NCI-H1105 (cell line): ENCODE measurements at places on chromosomes 6 and 20.

GRCh38 chr6:140970485-140970884, 1162.2 kb upstream of the GJE1 start:
- DNase-seq, result no peak

DNA sequence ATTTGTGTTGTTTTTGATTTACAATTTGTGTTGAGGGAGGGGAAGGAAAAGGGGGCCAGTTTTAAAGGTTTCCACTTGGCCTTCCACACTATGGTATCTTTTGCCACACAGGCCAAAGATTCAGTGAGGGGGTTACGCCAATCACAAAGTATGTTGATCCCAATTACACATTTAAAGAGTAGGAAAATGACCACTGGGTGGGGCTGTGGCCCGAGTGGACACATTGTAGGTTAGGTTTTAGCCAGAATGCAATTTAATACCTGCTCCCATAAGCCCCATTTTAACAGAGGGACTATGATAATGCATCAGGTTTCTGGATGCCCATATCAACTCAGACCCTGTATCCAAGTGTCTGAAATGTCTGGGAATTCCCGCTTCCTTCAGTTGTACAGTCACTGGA, 15.6 kb downstream of the VGLL2 start:
- DNase-seq, result no peak

DNA sequence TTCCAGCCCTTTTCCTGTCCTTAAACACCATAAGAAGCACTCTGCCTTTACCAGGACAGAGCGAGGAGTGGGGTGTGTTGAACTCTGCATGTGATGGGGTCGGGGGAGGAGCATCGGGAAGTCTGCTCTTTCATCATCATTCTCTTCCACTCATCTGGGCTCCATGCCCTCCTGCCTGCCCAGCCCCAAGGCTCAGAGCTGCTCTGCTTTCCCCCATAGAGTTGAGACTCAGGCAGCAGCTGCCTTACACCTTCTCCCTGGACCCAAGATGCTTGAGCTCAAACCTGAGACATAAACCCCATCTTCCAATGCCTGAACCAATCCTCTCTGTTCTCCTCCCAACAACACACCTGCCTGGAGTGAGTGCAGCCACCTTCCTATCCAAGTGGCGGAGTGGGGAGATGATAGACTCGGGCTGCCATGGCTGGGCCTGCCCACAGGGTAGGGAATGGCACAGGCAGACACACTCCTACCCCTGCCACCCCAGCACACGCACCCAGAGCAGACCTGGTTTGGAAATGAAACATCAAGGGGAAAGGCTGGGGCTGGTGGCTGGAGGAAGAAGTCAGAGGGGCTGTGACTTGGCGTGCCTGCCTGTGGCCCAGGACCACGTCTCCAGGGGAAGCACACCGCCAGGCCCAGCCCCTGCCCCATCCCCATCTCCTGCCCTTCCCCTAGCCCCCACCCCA, 28.4 kb downstream of the TFEB start:
- no peak for DNase-seq

GRCh38 chr6:165880686-165881085, 217.6 kb upstream of the PDE10A start:
- DNase-seq, result no peak

DNA sequence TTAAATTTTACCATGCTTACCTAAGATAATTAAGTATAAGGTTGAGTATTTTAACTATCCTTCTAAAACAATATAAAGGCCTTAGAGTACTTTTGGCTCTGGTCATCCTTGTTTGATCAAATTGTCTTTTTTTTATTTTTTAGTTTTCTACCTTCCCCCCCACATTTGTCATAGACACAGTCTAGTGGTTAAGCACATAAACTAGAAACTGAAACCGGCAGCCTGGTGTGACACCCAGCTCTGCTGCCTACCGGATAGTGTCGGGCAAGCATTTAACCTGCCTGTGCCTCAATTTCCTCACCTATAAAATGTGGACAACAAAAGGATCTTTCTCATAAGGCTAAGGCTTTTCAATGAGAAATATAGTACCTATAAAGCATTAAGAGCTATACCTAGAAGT, 21.6 kb upstream of the TULP4 start:
- no peak for DNase-seq

GRCh38 chr20:63431944-63432343, 40.5 kb downstream of the KCNQ2 start:
- DNase-seq, result no peak

GRCh38 chr6:129599467-129599866, 110.5 kb downstream of the ARHGAP18 start:
- no peak for DNase-seq

DNA sequence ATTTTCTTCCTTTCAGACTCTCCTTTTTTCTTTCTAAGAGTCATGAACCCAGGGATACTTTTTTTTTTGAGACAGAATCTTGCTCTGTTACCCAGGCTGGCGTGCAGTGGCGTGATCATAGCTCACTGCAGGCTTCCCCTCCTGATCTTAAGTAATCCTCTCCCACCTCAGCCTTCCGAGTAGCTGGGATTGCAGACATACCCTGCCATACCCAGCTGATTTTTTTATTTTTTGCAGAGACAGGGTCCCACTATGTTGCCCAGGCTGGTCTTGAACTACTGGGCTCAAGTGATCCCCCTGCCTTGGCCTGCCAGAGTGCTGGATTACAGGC, 32.8 kb upstream of the IER3 start:
- no peak for DNase-seq

DNA sequence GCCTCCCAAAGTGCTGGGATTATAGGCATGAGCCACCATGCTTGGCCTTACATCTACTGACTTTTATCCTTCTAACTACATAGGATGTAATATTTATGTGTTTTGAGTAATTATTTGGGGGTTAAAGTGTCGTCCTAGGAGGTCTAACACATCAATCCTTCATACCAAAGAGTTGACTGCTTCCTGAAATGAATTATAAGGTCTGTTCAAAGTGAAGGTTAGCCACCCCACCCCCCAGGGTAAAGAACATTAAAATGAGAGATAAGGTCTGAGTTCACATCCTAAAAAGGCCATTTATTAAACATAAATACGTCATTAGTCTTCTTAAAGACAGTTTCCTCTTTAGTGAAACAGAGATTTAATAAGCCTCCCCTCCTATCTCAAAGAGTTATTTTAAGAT, 33.8 kb downstream of the TNFAIP3 start:
- no peak for DNase-seq

DNA sequence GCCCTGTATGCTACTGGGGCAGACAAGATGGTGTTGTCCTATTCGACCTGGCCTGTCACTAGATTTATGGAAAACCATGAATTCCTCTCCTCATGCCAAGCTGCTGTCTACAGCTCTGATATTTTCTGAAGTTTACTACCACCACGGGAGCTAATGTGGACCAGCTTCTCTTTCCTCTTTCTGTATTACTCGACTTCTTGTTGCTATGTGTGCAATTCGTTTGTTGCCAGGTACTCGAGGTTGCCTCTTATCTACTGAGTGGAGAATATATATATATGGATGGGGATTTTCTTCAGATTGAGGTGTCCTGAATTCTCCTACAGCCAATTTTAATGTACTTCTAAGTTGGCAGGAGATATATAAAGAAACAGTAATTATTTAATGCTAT, 34.7 kb downstream of the MAN1A1 start:
- no peak for DNase-seq

GRCh38 chr6:21713481-21713880, 119.9 kb downstream of the SOX4 start:
- no peak for DNase-seq

DNA sequence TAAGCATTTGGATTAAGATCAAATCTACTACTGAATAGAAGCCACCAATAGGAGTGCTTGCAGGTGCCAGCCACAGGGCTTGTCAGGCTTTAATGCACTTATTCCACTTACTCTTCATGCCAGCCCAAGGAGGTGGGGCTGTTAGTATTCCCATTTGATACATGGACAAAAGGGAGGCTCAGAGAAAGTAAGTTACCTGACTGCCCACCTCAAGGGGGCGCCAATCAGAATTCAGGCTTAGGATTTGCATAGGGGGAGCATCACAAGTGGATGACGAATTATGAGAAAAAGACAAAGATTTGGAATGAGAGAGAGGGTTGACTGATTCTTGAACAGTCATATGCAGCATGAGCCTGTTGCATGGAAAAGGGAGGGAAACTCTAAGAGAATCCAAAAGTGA, 188.4 kb upstream of the TSHZ2 start:
- peak; percentile 8 for DNase-seq

- DNase-seq, result no peak
Observed at GRCh38 chr20:36158160-36158741, 3.7 kb downstream of the EPB41L1 start.

DNA sequence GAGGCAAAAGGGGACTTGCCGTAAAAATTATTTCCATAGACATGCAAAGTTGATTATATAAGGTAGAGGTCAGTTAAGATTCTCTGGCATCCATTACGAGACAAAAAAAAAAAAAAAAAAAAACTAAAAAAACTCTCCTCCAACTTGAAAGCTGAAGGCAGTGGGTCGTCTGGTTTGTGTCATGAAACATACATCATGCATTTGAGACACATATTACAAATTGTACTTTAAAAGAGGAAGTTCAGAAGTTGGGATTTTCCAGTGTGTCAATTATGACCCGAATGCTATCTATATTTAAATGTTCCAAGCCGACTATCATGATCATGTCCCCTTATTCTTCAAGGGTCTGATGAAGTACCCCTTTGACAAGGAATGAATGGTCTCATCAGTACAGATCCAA, 125.1 kb downstream of the ZNF217 start:
- DNase-seq, result no peak

- no peak for DNase-seq
Observed at GRCh38 chr6:151796842-151797530, 10.5 kb upstream of the ESR1 start.
